D721Med (cell line): ENCODE measurements at places on chromosomes 16 and 17.

- DNase-seq: no peak
Observed at GRCh38 chr17:74163271-74163821, 40.1 kb upstream of the RPL38 start.

GRCh38 chr17:6775871-6776405 lies at the start of gene FBXO39:
Gene FBXO39 (plus strand): TSS chr17:6776215. CDS start chr17:6779869, 3,654 bp downstream.
- DNase-seq: no peak

GRCh38 chr17:48732688-48733629 lies 4.4 kb upstream of the HOXB13 start:
- DNase-seq: no peak

DNA sequence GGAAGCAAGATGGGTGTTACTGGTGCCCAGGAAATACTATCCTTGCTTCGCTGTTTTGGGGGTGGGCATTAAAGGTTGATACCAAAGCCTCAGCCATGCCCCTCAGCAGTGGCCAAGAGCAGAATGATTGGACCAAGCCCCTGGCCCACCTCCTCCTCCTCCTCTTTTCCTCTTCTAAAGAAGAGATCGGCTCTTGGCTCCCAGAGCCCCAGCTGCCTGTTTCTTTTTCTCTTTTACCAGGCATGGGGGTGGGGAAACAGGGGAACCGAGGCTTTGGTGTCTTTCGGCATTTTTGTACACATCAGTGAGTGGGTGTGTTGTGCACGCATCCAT lies 5.8 kb downstream of the THRA start:
- no peak for DNase-seq

- DNase-seq: no peak
Observed at GRCh38 chr17:79809530-79810129, 12.8 kb upstream of the CBX8 start.

- no peak for DNase-seq
Observed at GRCh38 chr17:29331708-29332085, 37.7 kb upstream of the NUFIP2 start.

DNA sequence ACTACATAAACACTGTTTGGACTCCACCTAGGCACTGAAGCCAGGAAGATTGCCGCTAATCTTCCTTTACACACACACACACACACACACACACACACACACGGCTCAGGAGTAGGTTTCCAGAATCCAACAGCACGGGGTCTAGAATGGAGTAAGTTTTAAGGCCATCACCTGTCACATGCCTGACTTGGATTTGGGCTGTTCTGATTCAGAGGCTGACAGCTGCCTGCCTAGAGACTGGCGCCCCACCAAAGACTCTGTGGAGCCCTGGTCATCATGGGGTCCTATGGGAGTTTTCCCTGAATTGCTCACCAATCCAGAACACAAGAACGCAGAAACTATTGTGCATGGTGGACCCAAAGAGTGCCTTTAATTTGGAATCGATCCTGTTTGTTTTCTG lies 10.9 kb downstream of the CDRT4 start:
- no peak for DNase-seq

DNA sequence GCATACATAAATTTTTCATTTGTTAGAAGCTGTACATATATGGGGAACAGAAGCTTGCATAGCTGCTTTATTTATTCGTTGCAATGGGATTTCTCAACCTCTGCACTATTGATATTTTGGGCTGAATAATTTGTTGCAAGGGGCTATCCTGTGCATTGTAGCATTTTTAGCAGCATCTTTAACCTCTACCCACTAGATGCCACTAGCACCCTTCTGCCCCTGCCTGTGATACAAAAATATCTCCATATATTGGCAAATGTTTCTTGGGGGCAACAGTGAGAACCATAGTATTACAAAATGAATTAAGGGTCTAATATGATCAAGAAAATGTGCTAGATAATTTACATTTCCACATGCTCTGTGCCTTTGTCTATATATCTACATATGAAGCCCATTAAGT lies 1401.0 kb downstream of the CDH11 start:
- DNase-seq: no peak

GRCh38 chr16:25563700-25564099 lies 128.1 kb upstream of the HS3ST4 start:
- DNase-seq: no peak

DNA sequence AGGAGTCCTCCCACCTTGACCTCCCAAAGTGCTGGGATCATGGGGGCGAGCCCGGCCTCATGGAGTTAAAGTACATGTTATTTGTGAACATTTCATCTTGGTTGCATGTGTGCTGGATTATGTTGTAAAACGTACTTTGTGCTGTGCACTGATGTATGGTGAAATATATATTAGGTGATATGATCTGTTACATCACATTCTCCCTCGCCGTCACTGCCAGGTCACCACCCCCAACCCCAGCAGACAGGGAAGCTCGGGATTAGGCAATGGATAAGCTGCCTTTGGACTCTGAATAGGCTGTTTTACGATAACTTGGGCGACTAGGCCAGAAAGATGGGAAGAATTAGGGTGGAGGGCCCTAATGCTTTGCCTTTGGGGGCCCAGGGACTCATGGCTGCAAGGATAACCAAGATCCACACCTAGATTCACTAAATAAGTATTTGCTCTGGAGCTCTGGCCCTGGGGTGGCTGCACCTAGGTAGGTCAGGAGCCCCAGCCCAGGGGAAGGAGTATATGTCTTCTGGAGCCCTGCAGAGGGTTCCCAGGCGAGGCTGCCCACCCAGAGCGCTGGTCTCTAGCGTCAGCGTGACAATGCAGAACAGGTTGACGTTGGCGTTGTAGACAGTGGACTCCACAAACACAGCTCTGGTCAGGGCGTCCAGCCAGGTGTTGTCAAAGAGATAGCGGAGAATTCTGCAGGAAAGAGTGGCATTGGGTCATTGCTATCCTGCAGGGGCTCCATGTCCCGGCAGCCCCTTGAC lies 27.1 kb upstream of the GCSH start:
- DNase-seq: no peak

GRCh38 chr17:29057361-29057760 lies 14.4 kb downstream of the PIPOX start:
- no peak for DNase-seq

DNA sequence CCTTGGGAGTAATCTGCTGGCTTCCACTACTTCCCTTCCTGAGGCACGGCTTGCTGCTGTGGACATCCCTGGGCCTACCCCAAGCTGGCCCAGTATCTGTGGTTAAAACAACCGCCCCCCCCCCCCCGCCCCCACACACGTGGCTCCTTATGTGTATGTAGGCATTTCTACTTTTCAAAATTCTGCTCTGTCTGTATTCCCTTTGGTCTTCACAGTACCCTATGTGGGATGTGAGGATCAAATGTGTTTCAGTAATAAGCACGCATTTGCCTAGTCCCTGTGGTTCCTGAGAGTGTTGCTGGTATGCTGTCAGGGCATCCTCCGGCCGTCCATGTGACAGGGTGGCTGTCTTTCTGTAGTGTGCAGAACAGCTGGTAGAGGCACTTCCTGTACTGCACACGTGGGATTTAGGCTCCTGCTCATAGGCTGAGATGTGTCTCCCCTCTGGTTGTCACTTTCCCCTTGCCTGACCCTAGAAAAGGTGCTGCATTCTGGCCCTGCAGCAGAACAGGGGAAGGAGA lies 2.2 kb downstream of the NT5M start:
- no peak for DNase-seq

- DNase-seq: no peak
Observed at GRCh38 chr16:12760819-12761611, 42.7 kb downstream of the CPPED1 start.

GRCh38 chr16:76676356-76676755 lies 399.2 kb downstream of the CNTNAP4 start:
- DNase-seq: no peak

- no peak for DNase-seq
Observed at GRCh38 chr16:64098451-64098850, 1023.4 kb downstream of the CDH11 start.

DNA sequence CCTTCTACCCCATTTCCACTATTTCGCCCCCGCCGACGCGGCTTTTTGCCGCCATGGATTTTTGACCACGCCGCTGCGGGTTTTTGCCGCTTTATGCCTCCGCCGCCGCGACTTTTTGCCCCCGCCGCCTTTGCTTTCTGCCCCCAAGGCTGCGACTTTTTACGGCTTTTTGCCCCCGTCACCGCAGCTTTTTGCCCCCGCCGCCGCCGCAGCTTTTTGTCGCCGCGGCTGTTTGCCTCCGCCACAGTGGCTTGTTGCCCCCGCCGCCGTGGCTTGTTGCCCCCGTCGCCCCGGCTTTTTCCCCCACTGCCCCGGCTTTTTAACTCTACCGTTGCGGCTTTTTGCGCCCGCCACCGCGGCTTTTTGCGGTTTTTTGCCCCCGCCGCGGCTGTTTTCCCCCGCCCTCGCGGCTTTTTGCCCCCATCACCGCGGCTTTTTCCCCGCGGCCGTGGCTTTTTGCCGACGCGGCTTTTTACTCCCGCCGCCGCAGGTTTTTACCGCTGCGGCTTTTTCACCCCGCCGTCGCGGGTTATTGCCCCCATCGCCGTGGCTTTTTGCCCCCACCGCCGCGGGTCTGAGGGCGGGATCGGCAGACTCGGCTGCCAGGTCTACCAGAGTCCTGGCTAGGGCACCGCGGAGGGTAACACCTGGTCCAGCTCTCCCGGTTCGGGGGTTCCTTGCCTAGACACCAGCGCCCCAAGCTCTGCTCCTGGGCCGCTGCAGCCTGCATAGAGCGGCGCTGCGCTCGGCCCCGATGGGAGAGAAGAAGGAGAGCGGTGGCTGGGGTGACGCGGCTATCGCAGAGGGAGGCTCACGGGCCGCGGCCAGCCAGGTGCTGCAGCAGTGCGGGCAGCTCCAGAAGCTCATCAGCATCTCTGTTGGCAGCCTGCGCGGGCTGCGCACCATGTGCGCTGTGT lies 562.7 kb upstream of the WSB1 start:
- DNase-seq: no peak

DNA sequence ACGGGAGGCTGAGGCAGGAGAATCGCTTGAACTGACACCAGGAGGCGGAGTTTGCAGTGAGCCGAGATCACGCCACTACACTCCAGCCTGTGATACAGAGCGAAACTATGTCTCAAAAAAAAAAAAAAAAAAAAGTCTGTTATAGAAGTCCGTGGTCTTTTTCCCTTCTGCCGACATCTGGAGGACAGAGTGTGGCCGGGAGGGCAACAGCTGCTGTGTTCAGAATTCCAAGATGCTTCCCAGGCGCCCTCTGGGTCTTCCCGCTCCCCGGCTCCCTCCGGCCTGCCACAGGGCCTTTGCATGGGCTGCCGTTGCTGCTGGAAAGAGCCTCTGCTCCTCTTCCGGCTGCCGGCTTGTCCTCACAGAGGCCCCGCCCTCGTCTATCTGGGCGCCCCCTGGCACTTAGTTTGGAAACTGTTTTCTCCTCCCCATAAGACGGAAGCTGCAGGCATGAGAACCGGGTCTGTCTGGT lies 2.4 kb upstream of the CACNA1H start:
- DNase-seq: no peak

DNA sequence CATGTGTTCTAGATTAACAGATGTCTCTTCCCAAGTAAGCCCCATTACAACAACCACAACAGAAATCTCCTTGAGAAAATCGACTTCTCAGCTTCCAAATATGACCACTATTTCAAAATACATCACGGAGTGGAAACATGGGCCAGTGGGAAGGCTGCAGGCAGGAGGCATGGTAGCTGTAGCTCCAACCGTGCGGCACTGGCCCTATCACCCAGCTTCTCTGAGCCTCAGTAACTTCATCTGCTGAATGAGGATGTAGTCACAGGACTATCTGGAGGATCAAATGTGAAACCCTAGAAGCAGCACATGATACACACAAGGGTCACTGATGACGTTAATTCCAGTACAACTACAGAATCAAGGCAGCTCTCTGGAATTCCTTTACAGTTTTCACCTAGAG lies 112.2 kb downstream of the VPS53 start:
- no peak for DNase-seq

DNA sequence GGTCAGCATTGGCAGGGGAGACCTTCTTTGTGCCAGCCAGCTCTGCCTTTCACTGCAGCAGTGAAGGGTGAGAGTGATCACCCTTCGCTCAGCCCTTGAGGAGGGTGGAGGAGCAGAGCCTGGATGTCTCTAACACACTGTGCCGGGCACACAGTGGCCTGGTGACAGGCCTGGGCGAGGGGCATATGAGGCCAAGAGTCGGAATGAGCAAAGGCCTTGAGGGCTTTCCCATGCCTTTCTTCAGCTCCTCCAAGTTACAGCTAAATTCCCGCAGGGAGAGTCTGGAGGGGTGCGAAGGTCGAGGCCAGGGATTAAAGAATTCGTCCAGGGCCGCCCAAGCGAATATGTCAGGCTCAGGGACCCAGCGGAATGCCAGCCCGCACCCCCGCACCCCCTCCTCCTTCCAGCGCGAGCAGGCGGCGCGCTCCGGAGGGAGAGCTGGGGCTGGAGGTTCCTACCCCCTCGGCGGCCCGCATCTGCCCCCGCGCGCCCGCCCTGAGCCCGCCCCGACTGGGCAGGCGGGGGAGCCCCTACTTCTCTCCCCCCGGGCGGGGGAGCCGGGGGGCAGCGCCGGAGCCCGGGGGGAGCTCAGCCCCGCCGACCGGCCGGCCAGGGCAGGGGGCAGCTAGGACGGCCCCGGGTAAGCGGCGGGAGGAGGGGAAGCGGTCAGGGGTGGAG lies at the start of gene RASL10B:
RASL10B (plus strand) TSS at position 401 of the 678 bp plus-strand sequence. CDS start 3,546 bp downstream, outside the sequence.
- peak; percentile 93 for DNase-seq

- DNase-seq: no peak
Observed at GRCh38 chr16:1073566-1074378, 1.2 kb downstream of the SSTR5 start.

- no peak for DNase-seq
Observed at GRCh38 chr17:47692895-47693730, 848 bp upstream of the TBKBP1 start.

GRCh38 chr16:7501868-7502267 lies 169.2 kb downstream of the RBFOX1 start:
- DNase-seq: no peak

- no peak for DNase-seq
Observed at GRCh38 chr16:18037051-18037450, 299.5 kb downstream of the NPIPA8 start.

GRCh38 chr16:75265911-75266701 lies 14.7 kb upstream of the BCAR1 start:
- DNase-seq: peak; percentile 66
